ENCODE measurements at places on chromosomes 3 and 15. TPM values are rescaled to one million over a fixed set of nuclear protein-coding genes. Genes with fewer than 3 reads are reported as not detected.

Gene MOBP
- not detected for polyA plus RNA-seq

Gene SERPINI2
- polyA plus RNA-seq: not detected

GRCh38 chr15:96353416-96353929 lies 23.0 kb downstream of the NR2F2 start:
- DNase-seq: no peak

DNA sequence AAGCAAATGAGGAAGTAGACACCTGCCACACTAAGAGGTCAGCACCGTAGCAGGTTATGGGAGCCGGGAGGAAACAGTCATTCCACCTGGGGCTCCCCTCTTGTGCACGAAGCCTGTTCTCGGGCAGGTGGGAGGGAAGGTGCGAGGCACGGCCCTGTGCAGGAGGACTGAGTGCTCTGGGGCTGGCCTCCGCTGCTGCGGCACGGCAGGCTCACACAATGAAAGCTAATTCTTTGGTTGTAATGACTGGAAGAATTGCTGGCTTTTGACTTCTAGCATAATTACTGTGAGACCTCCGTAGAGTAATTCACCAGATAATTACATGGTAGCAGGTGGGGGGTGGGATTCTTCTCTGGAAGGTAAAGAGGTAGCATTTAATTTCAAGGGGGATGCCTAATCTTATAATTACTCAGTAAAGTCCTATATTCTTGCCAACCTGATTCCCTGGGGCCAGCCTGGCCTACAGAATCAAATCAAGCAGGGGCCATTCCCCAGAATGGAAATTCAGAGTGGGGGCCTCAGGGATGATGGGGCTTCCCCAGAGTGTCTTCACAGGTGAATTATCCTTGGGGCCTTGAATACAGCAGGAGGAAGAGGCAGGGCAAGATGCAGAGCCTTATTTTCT lies 129.1 kb downstream of the TPRA1 start:
- no peak for DNase-seq

DNA sequence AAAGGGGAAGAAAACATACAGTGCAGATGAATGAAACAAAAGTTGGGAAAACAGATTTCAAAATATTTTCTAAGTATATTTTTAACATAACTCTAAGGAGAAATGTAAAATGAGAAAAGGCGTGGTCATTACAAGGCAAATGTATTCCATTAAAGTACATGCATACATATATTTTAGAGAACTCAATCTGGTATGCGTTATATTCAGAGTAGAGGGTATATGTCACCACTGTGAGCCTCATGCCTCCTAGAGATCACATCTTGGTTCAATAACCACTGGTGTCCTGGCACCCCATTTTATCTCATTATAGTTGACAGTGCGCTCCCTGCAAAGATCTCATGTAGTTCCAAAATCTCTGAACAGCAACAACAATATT lies 77.5 kb downstream of the SMARCC1 start:
- no peak for DNase-seq

DNA sequence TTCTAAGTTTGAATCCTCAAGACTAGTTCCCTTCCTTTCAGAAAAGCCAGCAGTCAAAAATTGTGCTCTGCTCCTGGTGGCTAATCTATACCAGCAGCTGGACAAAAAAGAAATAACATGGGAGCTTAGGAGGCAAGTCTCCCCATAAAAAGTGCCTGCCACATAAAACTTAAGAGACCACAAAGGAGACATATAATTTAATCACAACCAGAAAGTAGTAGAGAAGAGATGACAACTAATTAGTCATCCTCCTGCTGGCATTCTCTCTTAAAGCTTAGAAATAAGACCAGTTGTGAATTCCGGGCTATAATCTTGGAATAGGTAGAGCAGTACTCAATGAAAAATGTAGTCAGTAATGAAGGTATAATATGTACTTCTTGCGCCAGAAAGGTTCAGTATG lies 20.2 kb upstream of the IMPG2 start:
- peak; percentile 2 for DNase-seq

Gene SAMD7
- not detected for polyA plus RNA-seq

DNA sequence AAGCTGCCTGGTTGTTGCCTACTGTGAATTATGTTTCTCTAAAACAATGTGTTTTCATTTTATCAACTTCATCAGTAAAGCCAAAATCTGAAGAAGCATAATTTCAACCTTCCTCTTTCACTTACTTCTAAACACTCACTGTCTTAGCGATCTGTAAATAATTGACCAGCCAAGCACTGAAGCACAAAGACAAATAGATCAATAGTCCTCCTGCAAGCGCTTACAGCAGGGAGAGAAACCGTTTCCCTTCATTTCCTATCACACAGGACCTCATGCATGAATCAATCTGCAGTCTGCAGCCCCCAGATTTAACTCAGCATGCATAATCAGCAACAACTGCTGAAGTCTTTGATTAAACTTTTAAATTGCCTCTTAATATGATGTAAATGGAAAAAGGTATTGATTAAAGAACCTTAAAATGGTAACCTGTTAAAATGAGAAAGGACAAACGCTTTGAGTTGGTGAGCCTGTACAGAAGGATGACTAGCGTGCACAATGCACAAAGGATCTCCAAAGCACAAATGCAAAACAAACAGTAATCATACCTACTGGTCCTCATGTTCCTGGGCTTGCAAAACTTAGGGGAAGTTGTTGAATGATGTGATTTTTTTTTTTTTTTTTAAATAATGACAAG lies 370.2 kb upstream of the ZNF385D start:
- no peak for DNase-seq

DNA sequence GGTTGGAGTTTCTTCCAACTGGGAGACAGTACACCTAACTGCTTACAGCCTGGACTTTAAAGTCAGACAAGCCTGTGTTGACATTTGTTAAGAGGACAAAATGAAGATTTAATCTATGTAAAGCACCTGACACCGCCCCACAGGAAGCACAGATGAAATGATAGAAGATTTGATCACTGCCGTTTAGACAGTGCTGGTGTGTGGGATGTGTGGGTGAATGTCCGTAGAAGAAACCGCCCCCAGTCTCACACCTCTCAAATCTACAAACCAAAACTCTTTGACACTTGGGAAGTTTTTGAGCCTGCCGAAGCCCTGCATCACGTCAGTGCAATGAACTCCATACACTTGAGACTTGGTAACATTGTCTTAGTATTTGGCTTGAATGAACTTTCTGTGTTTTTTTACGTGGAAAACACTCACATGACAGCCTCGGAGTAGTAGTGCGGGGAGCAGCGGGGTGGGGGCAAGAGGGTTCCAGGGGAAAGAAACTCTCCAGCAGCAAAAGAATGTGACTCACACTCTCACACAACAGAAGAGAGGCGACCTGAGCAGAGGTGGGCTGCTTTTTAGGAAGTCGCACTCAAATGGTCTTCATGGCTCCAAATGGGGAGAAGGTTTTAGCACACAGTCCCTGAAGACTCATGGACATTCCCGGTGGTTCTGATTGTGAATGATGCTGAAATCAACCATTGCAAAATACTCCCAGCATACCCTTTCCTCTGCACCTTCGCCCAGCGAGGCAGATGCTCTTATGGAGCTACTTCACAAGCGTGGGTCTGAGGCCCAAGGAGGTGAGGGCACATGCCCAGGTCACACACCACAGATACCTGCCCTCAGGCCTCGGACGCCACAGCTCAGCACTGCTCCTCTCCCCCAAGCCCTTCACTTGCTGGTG lies 79.2 kb downstream of the SRGAP3 start:
- no peak for DNase-seq

GRCh38 chr3:4985330-4986174 lies 6.3 kb downstream of the BHLHE40 start:
- DNase-seq: peak; percentile 76

- DNase-seq: no peak
These were observed 653 bp upstream of the MFSD1 start for GRCh38 chr3:158801201-158801600.

Gene CAV3
- not detected for polyA plus RNA-seq

- DNase-seq: no peak
These were observed 1.0 kb downstream of the GLYCTK start for GRCh38 chr3:52288674-52289073.

GRCh38 chr3:121126033-121126706 lies 218.2 kb downstream of the STXBP5L start:
- DNase-seq: no peak

GRCh38 chr15:77759896-77760592 lies 127.3 kb upstream of the LINGO1 start:
- DNase-seq: no peak

Gene CYP11A1
- 0.46 TPM for polyA plus RNA-seq

DNA sequence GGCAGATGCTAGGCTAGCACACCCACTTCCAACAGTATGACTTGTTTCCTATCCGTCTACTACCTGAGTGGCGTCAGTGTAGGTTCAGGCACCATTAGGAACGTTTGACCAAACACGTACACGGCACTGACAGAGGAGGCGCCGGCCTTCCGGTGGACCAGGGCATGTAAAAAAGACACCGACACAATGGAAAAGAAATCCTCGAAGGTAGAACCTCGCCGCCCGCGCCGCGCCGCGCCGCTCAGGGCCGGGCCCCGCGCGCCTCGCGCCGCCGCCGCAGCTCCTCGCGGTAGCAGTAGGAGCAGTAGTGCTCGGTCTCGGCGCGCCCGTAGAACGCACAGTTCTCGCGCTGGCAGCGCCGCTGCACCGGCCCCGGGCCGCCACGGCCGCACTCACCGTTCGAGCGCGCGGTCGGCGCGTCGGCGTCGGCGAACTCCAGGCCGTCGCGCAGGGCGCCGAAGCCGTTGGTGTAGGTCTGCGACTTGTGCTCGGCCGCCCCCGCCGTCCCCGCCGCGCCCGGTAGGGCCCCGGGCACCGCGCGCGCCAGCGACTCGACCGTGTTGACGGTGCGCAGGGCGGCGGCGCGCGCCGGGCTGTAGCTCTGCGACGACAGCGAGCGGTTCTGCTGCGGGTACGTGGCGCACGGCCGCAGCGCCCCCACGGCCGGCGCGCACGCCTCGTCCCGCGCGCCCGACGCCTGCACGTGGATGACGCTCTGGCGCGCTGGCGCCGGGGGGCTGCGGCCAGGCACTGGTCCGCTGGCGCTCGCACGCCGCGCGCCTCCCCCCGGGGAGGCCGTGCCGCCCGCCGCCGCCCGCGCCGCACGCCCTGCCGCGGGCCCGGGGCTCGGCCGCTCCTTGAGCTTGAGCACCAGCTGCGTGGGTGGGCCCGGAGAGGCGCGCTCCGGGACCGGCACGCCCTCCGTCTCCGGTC lies 156.7 kb downstream of the KLF13 start:
- no peak for DNase-seq

GRCh38 chr3:180421721-180422120 lies 180.2 kb upstream of the TTC14 start:
- DNase-seq: peak; percentile 7

Gene SLC15A2
- 0.07 TPM for polyA plus RNA-seq

Gene SPATA12
- polyA plus RNA-seq: not detected

- no peak for DNase-seq
These were observed 314.2 kb downstream of the LPP start for GRCh38 chr3:188468196-188468595.

Gene RTP3
- polyA plus RNA-seq: 0.26 TPM

Gene EID1
- 191 TPM for polyA plus RNA-seq

Gene SI
- polyA plus RNA-seq: not detected

DNA sequence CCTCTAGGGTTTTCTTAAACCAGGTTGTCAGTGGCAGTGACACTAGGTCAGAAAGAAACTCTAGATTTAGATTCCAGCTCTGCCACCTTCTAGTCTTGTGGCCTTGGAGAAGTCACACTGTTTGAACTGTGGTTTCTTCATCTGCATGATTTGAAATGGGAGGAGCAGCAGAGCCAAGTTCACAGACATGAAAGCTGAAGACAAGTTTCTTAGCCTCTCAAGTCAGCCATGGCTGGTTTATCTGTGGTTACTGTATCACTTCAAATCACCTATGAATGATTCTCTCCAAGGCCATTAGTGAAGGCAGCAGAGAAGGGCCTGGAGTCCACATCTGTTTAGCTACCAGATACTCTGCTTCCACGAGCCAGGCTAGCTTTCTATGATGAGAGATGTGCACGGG lies 15.6 kb downstream of the CLEC3B start:
- no peak for DNase-seq

- peak; percentile 51 for DNase-seq
These were observed 988.1 kb downstream of the FHIT start for GRCh38 chr3:60263191-60263590.

GRCh38 chr15:100520132-100520921 lies 8.4 kb downstream of the CERS3 start:
- no peak for DNase-seq

DNA sequence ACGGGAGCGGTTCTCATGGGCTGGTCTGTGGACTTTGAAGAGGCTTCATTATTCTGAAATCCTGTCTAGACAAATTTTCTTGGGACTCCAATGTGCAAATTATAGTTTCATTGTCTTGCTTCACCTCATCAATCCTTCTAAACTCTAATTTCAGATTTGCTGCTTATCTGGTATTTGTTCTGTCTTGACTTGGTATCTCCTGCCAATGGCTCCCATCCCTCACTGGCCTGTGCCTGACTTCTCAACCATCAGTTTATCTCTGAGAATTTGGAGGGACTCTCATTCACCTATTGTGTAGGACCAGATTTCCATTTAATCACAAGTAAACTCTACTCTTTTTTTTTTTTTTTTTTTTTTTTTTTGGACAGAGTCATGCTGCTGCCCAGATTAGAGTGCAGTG lies 960.2 kb upstream of the NR2F2 start:
- DNase-seq: no peak

DNA sequence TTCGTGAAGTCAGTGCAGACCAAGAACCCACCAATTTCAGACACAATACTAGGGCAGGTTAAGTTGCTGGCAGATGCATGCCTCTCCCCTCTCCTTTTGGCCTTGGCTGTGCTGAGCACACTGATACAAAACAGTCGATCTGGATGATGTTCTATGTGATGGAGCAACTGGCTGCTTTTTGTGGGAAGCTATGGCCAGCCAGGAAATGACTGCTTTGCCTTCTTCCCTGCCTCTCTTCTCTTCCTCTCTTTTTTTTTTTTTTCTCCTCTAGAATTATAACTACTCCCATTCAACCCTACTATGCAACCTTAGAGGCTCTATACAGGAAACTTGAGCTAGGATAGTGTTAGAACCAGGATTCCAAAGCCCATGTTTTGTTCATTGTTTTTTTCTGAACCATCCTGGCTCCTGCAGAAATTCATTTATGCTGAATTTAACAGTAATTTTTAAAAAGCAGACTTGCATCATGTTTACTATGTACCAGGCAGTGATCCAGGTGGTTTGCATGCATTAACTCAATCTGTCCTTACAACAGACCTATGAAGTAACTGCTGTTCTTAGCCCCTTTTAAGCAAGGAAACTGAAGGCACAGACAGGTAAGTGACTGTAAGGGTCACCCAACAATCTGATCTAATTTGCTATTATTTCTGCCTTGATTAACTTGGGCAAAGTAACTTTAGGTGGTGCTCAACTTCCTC lies 62.9 kb downstream of the PLD1 start:
- no peak for DNase-seq

DNA sequence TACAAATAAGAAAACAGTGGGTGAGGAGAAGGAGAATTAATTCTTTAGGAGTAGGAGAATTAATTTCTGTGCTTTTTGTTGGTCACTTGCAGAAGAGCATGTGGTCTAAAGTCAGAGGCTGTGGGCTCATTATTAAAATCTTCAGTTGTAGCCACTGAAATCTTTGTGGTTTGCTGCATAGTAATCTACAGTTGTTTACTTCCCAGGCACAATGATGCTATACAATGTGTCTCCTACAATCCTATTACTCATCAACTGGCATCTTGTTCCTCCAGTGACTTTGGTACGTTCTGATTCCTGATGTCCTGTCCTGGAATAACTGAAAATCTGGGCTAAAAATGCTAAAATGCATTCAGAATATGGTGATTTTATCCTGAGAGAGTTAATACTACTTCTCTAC lies 21.0 kb downstream of the IFT122 start:
- DNase-seq: peak; percentile 81

All from IMR-90 (cell line).